ENCODE measurements at places on chromosomes 6 and 20.
A peak's percentile ranks its signal among the peaks of the same experiment; 100 is the strongest.

- DNase-seq = no peak
These were observed 22.6 kb downstream of the ETV7 start for GRCh38 chr6:36364669-36365479.

DNA sequence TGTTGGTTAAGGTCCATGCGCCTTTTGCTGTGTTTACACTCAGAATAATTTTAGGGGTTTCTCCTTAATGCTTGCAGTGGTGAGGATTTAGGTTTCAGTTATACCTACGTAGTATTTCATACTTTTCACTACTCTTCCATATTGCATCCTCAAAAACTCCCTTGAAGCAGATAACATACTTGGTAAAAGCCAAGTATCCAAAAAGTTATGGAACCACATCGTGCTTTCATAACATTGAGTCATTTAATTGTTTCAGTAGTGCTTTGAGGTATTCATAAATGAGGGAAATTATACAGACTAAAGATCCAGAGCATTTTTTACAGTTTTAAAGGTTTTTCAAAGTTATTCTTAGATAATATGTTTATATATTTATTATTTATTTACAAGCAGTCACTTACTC lies 4.0 kb upstream of the ATXN1 start:
- DNase-seq = no peak

- no peak for DNase-seq
These were observed 689.3 kb upstream of the FLRT3 start for GRCh38 chr20:15026759-15027158.

GRCh38 chr20:62010551-62011402 lies 54.9 kb downstream of the TAF4 start:
- peak; percentile 60 for DNase-seq

DNA sequence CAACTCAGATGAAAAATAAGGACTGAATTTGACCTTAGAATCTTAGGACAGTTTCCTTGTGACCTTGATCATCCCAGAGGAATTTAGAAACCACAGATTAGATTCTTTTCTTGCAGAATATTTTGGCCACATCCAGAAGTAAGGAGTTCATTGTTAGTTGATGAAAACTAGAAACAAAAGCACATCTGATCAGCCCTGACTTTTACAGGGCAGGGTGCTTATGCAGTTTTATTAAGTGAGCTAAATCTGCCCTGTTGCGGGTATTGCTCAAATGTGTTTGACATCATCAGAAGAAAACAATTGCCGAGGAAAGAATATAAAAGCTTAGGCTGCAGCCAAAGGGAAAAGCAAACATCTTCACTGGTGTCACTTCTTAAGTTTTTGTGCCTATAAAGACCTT lies 100.8 kb downstream of the MTFR2 start:
- DNase-seq = no peak
